ENCODE measurements at places on chromosomes 7 and 10.

GRCh38 chr7:42238709-42239366 is 1.8 kb upstream of the GLI3 start:
- peak; percentile 29 for DNase-seq

DNA sequence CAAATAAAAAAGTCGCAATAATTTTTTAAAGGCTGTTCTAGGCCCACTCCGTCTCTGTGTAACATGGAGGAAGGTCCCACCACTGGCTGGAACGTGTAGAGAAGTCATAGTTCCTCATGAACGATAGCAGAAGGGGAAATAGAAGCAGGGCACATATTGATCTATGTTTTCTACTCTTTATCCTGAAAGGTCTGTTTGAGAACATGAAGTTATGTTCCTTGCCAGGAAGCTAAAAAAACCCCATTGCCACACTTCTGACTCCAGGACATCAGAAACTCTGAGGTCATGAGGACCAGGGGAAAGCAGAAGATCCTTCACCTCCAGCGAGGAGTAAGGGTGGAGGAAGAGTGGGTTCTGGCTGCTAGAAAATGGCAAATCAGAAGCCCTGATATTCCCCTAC is 10.8 kb downstream of the ANKRD22 start:
- DNase-seq: no peak

DNA sequence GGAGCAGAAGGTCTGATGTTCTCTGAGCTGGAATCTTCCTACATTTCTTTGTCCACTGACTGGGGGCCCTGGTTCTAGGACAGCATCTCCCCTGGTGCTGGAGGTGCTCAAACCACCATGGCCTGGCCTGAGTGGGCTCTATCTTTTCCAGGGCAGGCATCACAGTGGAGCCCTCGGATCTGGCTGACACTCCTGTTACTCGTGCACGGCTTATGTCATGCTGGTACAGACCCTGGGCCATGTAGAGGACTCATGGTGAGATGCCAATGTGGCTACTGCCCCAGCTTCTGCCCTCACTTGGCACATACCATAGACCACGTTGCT is 96.0 kb downstream of the HIPK2 start:
- DNase-seq: no peak

- DNase-seq: no peak
These were observed 1001.2 kb upstream of the POT1 start for GRCh38 chr7:125930848-125931247.
